SK-N-DZ (cell line): ENCODE measurements at places on chromosomes 12 and 14.

DNA sequence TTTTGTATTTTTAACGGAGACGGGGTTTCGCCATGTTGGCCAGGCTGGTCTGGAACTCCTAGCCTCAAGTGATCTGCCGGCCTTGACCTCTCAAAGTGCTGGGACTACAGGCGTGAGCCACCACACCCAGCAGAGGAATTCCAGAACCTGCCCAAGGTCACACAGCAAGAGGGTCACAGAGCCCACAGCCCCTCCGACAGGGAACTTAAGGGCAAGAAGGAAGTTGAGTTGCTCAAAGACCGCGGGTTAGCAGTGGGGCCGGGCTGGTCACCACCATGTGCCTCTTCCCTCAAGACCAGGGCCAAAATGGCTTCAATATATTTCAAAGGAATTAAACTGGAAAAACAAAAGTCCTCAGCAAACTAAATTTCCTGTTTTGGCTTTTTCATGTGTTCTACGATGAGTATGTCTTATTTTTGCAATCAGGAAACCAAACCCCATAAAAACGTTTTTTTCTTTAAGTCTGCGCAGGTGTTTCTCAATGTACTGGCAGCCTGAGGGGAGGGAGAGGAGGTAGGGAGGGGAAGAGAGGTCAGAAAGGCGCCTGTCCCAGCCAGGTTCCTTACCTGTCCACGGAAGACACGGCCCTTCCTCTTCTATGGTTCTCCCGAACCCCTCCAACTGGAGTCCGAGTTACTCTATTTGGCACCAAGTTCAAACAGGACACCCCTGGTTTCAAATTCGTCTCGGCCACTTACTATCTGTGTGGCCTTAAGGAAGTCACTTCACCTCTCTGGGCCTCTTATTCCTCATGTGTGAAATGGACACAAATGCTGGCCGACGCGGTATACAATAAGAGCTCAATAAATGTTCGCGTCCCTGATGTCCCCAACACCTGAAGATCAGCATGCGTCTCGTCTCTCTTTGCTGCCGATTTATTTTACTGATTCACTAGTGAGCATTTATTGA is 778 bp downstream of the SLC8B1 start:
- DNase-seq: no peak

DNA sequence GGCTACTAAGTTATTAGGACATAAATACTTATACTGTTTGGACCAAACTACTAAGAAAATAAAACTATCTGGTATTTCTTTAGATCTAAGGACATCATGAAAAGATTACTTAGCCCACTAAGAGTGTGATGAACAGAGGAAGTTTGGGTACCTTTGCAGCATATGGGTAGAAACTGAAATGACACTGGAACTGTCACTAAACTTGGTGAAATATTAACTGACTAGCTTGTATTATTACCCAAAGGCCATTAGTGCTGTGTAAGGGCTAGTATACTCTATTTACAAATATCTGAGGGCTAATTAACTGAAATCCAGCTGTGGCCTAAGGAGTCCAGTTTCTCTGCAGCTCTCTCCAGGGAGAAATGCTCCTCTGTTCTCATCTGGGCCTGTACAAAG is 45.5 kb downstream of the PAWR start:
- no peak for DNase-seq

GRCh38 chr12:84624601-84625000 is 288.0 kb downstream of the SLC6A15 start:
- DNase-seq: no peak

- DNase-seq: no peak
Measured at GRCh38 chr12:45336331-45336730, 120.4 kb downstream of the ANO6 start.
